Uterus (tissue), 4 donors: ENCODE measurements at places on chromosomes 7 and 10. TPM values are rescaled to one million over a fixed set of nuclear protein-coding genes. Genes with fewer than 3 reads are reported as not detected.

Gene ASZ1
- not detected for total RNA-seq

Gene SPAM1
- not detected for total RNA-seq

Gene CFAP70
- total RNA-seq = 11.3 TPM

Gene PLAU
- total RNA-seq = 5.9 TPM

Gene ASB4
- total RNA-seq = not detected

Gene AKR1C1
- 6.3 TPM for total RNA-seq

Gene PRLHR
- total RNA-seq = 2.4 TPM

Gene WNT8B
- not detected for total RNA-seq

Gene NSUN6
- total RNA-seq = 23.2 TPM

Gene CYP2C19
- not detected for total RNA-seq

Gene PNLIPRP1
- total RNA-seq = not detected

GRCh38 chr10:61554925-61555324, 101.7 kb upstream of the TMEM26 start:
- no peaks in the 10 kb centered on the region for H3K4me1 ChIP-seq
- DNase-seq = no peak
- H3K27ac ChIP-seq = no peak overlapping the region
- no peaks in the 10 kb centered on the region for H3K36me3 ChIP-seq

- H3K4me1 ChIP-seq = no peaks in the 10 kb centered on the region
- no peak overlapping the region for H3K4me3 ChIP-seq
- H3K27me3 ChIP-seq = no peaks in the 10 kb centered on the region
- H3K27ac ChIP-seq = no peak overlapping the region
- no peak for DNase-seq
Measured at GRCh38 chr7:20598459-20599309, 16.8 kb upstream of the ABCB5 start.

GRCh38 chr10:50618624-50619023, 5.1 kb downstream of the SGMS1 start:
- no peaks in the 10 kb centered on the region for H3K27me3 ChIP-seq
- peaks cover 5% of the 10 kb centered on the region for H3K4me1 ChIP-seq
- no peaks in the 10 kb centered on the region for H3K36me3 ChIP-seq
- DNase-seq = no peak
- H3K4me3 ChIP-seq = no peak overlapping the region

- no peaks in the 10 kb centered on the region for H3K27me3 ChIP-seq
- no peak for DNase-seq
- peaks cover 8% of the 10 kb centered on the region for H3K4me1 ChIP-seq
- no peak overlapping the region for H3K27ac ChIP-seq
Measured at GRCh38 chr10:80139265-80139664, 6.7 kb downstream of the PLAC9 start.

DNA sequence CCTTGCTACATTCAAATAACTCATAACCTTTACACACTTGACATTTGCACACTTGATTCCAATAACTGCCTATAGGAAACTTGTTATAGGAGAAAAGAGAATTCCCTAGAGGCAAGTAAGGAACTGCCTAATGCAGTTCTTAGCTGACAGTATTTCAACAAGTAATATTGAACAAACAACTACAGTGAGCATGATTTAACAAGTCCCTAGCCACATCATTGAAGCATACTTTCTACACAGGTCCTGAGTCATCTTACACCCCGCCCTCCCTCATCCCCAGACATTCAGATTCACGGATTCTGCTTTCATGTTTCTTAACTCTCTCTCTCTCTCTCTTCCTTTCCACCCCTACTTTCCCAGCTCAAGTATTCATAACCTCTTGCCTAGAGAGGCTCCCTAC, 153.5 kb downstream of the LSM5 start:
- H3K4me3 ChIP-seq = no peak overlapping the region
- H3K4me1 ChIP-seq = no peaks in the 10 kb centered on the region
- DNase-seq = no peak
- H3K27me3 ChIP-seq = no peaks in the 10 kb centered on the region
- H3K36me3 ChIP-seq = no peaks in the 10 kb centered on the region

GRCh38 chr7:149224352-149224751, 15.1 kb upstream of the ZNF212 start:
- H3K36me3 ChIP-seq = no peaks in the 10 kb centered on the region
- H3K4me1 ChIP-seq = no peaks in the 10 kb centered on the region
- no peaks in the 10 kb centered on the region for H3K27me3 ChIP-seq

- no peak for DNase-seq
- H3K4me1 ChIP-seq = no peaks in the 10 kb centered on the region
- H3K36me3 ChIP-seq = no peaks in the 10 kb centered on the region
- no peak overlapping the region for H3K27ac ChIP-seq
Measured at GRCh38 chr10:58367069-58367468, 18.1 kb upstream of the TFAM start.

DNA sequence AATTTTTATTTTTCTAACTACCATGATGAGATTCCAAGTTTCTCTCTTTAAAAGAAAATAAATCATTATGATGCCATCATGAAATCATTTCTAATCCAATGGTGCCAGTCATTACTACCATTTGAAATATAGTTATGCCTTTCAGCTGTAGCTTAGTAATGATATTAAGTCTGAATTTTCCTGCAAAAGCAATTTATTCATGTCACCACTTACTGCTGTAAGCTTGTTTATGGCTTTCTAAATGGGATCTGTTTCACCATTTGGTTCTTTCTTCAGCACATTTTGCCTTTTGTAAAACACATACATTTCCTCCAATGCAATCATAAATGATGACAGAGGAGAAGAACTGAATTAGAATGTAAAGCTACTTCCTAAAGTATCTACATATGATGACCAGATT, 130.5 kb downstream of the SEM1 start:
- no peaks in the 10 kb centered on the region for H3K27me3 ChIP-seq
- no peak overlapping the region for H3K27ac ChIP-seq

DNA sequence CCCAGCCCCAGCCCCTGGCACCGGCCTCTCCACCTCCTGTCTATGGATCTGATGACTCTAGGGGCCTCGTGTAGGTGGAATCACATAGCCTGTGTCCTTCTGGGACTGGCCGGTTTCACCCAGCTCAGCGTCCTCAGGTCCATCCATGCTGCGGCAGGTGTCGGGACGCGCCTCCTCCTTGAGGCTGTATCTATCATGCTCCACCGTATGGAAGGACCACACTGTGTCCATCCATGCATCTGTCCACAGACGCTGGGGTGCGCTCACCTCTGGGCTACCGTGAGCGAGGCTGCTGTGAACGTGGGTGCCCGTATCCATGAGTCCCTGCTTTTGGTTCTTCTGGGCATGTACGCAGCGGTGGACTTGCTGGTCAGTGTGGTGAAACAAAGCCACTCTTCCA, 281.1 kb downstream of the MAD1L1 start:
- H3K27ac ChIP-seq = no peak overlapping the region
- H3K4me1 ChIP-seq = no peaks in the 10 kb centered on the region
- H3K36me3 ChIP-seq = no peaks in the 10 kb centered on the region
- no peak for DNase-seq

DNA sequence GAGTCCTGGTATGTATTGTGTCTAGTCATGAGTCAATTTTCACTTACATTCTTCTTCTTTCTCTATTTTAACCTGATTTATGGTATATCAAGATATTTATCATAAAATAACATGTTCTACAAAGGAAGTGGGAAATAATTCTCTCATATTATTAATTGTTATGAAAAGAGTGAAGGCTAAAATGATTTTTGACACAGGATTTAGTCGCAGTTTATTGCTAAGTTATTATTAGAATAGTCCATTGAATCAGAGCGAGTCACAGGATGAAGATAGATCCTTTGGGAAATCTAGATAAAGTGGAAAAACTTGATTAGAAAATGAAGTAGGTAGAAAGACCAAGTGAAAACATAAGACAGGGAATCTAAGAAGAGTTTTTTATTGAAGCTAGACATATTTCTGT, 184.3 kb upstream of the DGKB start:
- no peaks in the 10 kb centered on the region for H3K27me3 ChIP-seq
- DNase-seq = no peak
- no peak overlapping the region for H3K27ac ChIP-seq
- H3K36me3 ChIP-seq = no peaks in the 10 kb centered on the region
- no peak overlapping the region for H3K4me3 ChIP-seq

DNA sequence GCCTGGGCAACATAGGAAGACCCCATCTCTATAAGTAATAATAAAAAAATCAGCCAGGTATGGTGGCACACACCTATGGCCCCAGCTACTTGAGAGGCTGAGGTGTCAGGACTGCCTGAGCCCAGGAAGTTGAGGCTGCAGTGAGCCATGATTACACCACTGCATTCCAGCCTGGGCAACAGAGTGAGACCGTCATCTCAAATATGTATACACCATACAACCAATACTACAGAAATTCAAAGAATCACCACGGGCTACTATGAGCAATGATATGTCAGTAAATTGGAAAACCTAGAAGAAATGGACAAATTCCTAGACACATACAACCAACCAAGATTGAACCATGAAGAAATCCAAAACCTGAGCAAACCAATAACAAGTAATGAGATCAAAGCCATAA, 60.3 kb upstream of the ZC3HAV1 start:
- DNase-seq = no peak
- H3K27ac ChIP-seq = no peak overlapping the region
- H3K4me3 ChIP-seq = no peak overlapping the region
- H3K27me3 ChIP-seq = no peaks in the 10 kb centered on the region
- H3K36me3 ChIP-seq = no peaks in the 10 kb centered on the region

GRCh38 chr10:17744341-17744861, 7.6 kb upstream of the TMEM236 start:
- H3K4me3 ChIP-seq = no peak overlapping the region
- no peaks in the 10 kb centered on the region for H3K4me1 ChIP-seq
- DNase-seq = no peak
- peak overlapping the region; percentile 2 for H3K27ac ChIP-seq
- no peaks in the 10 kb centered on the region for H3K36me3 ChIP-seq

DNA sequence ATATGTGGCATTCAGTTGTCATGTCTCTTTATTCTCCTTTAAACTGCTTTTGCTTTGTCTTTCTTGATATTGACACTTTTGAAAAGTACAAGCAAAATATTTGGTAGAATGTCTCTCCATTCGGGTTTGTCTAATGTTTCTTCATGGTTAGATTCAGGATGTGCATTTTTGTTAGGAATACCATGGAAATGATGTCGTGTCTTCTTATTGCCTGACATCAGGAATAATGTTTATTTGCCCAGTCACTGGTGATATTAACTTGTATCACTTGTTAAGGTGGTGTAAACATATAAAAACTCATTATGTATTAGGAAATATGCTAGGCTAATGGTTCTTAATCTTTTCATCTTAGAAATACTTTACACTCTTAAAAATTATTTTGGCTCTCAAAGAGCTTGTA, 43.4 kb downstream of the CDK1 start:
- no peaks in the 10 kb centered on the region for H3K27me3 ChIP-seq
- no peaks in the 10 kb centered on the region for H3K4me1 ChIP-seq

DNA sequence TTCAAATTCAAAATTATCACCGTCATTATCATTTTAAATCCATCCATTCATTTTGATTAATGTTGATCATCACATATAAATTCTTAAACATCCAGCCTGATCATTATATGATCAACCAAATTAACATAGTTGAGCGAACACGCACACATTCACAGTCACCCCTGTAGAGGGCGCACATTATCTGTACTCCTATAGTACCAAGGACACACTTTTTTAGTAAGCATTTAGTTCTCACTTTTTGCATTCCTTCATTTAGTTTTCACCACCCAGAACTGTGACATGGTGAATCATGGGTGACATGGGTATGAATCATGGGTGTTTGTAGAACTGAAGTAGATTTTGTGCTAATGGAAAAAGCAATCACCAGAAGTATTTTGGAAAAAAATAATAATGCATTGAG, 26.0 kb upstream of the ZNF735 start:
- H3K4me1 ChIP-seq = no peaks in the 10 kb centered on the region
- H3K4me3 ChIP-seq = no peak overlapping the region
- no peak overlapping the region for H3K27ac ChIP-seq
- no peaks in the 10 kb centered on the region for H3K36me3 ChIP-seq
- no peak for DNase-seq
- H3K27me3 ChIP-seq = peaks cover 3% of the 10 kb centered on the region

DNA sequence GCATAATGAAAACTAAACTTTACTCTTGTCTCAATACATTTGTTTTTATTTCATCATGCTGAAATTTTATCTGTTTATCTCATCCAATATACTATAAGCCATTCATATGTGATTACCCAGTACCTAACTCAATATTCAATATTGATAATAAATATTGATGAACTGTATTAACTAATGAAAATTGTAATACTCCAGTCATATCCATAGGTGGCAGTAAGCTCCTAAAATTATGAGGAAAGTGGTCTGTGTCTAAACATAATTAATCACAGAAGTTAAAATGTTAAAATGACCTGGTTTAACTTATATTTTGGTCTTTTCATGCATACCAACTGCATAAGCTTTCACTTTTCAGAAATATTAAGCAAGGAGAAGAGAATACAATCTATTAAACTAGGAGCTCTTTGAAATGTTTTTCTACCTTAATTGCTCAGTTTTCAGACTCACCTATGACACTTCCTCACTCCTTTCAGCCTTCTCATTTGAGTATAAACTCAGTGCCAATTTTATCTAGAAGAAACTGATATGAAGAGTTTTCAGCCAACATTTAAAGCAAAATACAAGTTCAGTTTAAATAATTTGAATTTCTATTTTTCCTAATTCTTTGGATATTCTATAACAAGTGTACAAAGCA, 30.5 kb upstream of the VWDE start:
- H3K27ac ChIP-seq = no peak overlapping the region
- DNase-seq = no peak
- H3K4me3 ChIP-seq = no peak overlapping the region
- no peaks in the 10 kb centered on the region for H3K4me1 ChIP-seq

- no peaks in the 10 kb centered on the region for H3K36me3 ChIP-seq
- H3K4me3 ChIP-seq = no peak overlapping the region
- no peaks in the 10 kb centered on the region for H3K27me3 ChIP-seq
Measured at GRCh38 chr10:24382979-24383663, 174.2 kb downstream of the KIAA1217 start.

GRCh38 chr7:11751315-11751714, 80.7 kb downstream of the THSD7A start:
- no peak overlapping the region for H3K27ac ChIP-seq
- no peaks in the 10 kb centered on the region for H3K36me3 ChIP-seq

- H3K27ac ChIP-seq = peak overlapping the region; percentile 70
- DNase-seq = no peak
- H3K36me3 ChIP-seq = no peaks in the 10 kb centered on the region
- H3K4me1 ChIP-seq = peaks cover 6% of the 10 kb centered on the region
Measured at GRCh38 chr10:71747551-71748523, 25.5 kb downstream of the VSIR start.

DNA sequence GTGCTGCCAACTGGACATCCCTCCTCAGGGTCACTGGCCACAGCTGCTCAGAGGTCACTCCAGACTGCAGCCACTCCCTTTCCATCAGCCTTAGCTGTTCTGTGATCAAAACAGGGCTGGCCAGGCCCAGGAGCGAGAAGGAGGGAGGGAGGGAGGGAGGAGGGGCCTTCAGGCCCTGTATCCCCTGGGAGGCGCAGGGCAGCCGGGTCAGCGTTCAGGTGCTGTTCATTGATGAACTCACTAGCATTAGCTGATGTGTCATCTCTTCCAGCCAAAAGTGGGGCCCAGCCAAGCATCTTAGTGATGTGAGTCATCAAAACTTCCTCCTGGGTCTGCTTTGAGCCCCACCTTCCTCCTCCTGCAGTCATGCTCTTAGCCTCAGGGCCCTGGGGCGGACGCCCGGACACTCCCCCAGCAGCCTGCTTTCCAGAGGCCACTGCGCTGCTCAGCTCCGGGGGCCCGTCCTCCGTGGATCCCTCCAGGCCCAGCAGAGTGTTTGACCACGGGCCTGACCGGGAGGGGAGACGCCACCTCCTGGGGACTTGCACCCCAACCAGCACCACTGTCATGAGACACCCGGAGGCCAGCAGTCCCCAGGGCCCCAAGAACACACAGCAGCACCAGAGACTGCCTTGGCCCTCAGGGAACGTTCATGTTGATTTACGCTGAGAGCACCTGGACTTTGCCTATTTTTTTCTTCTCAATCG, 149.2 kb downstream of the PRKAG2 start:
- peak; percentile 94 for DNase-seq
- no peaks in the 10 kb centered on the region for H3K36me3 ChIP-seq
- H3K27ac ChIP-seq = peak overlapping the region; percentile 83
- no peak overlapping the region for H3K4me3 ChIP-seq
- no peaks in the 10 kb centered on the region for H3K27me3 ChIP-seq
